Pericardium fibroblast (primary cell): ENCODE measurements at places on chromosomes 16 and 17. TPM values are rescaled to one million over a fixed set of nuclear protein-coding genes. Genes with fewer than 3 reads are reported as not detected.

The PDK2 gene
- 21.9 and 22.4 TPM in 2 replicates for total RNA-seq

The XYLT1 gene
- total RNA-seq = 4.3 and 12.1 TPM in 2 replicates

The RILP gene
- total RNA-seq = 11.3 and 17.4 TPM in 2 replicates

The TMEM88 gene
- 7.8 and 67.0 TPM in 2 replicates for total RNA-seq

The ARL6IP1 gene
- 81.3 and 104 TPM in 2 replicates for total RNA-seq

The UNC45B gene
- 0.17 TPM in 1 of 2 replicates, not detected in the other for total RNA-seq

The TRIM47 gene
- 25.0 and 34.0 TPM in 2 replicates for total RNA-seq

The SYNGR3 gene
- 1.3 and 1.4 TPM in 2 replicates for total RNA-seq

The HOXB2 gene
- 20.5 and 21.0 TPM in 2 replicates for total RNA-seq

The PIRT gene
- total RNA-seq = not detected in 2 replicates
